ENCODE measurements at places on chromosomes 12 and 14.

DNA sequence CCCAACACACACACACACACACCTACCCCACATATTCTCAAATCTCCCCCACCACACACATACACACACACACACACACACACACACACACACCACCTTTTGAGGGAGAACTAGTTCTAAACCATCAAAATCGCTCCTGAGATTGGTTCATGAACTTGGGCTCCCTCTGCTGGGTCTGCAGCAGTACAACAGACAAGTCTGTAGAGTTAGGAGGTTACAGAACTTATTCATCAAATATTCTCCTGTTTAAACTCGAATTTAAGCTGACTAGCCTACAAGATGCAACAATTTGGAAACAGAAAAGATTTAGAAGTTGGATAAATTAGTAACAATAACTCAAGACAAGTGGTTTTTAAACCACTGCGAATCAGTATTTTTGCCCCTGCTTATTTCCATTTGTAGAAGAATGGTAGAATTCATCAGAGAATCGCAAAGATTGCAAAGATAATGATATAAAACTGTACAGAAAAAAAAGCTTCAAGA, 136.4 kb upstream of the USP15 start:
- DNase-seq = peak; percentile 13

- no peak for DNase-seq
These were observed 85.7 kb downstream of the GPATCH2L start for GRCh38 chr14:76237349-76237990.

DNA sequence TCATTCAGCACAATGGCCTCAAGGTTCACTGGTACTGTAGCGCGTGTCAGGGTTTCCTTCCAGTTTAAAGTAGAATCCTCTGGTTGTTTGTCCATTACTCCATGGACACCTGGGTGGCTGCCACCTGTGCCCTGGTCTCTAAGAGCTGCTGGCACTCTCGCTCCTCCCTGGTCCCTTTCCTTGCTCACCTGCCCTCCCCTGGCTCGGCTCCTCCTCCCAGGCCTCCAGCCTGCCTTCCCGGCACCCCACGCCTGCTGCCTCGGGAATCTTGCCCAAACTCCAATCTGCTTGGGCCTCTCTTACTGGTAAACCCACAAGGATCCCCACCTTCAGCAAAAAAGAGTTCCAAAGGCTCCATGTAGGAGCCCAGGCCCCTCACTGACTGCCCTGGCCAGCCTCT, 154.4 kb upstream of the DIO3 start:
- no peak for DNase-seq

- DNase-seq = no peak
These were observed 25.7 kb upstream of the SLC16A7 start for GRCh38 chr12:59570145-59570544.

GRCh38 chr14:62614122-62614521, 431.1 kb downstream of the KCNH5 start:
- DNase-seq = no peak

- no peak for DNase-seq
These were observed 9.7 kb upstream of the RAN start for GRCh38 chr12:130862161-130862560.

GRCh38 chr14:82905762-82906161, 1372.1 kb upstream of the SEL1L start:
- DNase-seq = no peak

DNA sequence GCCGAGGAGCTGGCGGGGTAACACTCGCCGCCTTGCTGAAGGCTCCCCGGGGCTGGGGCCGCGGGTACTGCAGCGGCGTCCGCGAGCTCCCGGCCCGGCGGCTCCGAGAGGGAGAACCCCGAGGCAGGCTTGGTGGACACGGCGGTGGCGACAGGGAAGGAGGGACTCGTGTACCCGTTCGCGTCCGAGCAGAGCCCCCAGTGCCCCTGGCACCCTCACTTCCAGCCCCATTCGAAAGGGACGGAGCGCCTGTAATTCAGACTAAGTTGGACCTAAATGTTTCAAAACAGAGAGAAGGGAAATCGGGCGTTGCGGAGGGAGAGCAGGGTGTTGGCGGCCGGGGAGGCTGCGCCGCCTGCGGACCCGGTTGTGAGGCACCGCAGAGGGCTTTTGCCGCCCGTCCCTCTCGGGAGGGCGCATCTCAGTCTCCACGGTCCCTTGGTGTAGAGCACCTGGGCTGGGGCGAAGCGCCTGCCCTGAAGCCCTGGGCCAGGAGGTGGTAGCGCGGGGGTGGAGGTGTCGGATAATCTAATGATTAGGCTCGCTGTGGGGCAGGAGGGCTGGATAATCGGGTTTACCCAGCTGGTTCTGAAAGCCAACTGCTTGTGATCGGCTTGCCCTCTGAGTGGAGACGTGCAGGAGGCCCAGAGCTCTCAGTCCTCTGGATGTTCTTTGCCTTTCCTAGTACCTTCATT, 771 bp downstream of the DAAM1 start:
- DNase-seq = no peak

DNA sequence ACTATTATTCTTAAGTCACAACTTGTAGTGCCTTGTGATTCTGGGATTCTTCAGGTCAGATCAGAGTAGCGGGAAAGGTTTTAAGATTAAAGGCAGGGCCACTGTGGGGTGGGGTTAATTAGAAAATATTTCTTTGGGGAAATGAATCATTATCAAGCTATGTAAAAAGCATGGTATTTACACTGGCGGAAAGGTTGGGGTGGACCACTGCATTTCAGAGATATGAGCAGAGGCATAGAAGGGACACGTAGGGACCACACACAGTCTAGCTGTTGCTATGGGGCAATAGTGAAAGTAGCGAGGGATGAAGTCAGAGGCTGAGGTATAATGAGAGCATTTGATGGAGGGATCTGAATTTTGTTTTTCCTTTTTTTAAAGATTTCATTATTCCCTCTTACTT, 31.7 kb upstream of the KCNH3 start:
- DNase-seq = no peak

DNA sequence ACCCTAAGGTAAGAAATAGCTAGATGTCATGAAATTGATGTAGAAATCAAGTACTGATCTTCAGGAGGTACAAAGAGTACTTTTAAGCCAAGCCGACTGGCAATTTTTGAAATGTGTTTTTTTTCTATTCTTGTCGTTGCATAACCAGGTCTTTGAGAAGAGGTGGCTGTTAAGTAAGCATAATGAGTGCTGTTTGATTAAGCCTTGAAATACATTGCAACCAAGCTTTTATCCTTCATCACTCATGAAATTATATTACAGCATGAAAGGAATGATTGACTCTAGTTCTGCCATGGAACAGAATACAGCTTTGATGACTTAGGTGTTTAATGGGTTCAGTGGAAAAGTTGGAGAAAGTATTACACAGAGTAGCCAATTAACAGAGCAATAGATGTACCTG, 1720.2 kb upstream of the SEL1L start:
- DNase-seq = no peak

- no peak for DNase-seq
These were observed 30.5 kb downstream of the PPP2R5C start for GRCh38 chr14:101791919-101792572.

DNA sequence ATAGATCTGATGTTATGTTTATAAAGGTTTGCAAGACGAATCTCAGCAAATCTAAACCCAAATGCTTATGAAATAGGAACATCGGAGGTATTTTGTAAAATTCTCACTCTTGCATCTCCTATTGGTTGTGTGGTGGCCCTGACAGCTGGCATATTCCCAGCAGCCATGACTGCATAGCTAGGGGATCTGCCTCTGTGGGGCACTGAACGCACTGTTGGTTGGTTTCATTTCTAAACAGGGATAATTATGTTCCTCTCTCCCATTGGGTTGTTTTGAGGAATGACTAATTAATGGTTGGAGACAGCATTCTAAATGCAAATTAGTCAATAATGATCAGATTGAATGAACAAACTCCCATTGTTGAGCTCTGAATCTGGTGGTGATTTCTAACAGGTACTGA, 2.7 kb upstream of the BEST3 start:
- DNase-seq = no peak

DNA sequence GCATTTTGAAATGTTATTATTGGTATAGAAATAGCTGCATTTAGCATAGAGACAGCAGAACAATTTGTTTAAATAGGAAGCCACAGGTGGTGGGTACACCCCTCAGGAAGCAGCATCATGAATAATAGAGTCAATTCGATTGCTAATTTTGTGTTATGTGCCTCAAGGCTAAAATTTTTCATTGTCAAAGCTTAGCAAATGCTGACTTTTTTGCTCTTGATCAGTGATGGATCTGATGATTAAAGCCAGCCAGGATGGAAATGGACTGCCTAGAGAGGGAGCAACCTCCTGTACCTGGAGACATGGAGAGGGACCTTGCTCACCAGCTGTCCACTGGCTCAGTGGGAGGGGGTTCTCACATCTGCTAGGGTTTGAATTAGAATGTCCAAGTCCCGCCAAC, 4.5 kb upstream of the KRT8 start:
- DNase-seq = no peak

GRCh38 chr12:107066691-107067090, 26.7 kb downstream of the CRY1 start:
- no peak for DNase-seq

DNA sequence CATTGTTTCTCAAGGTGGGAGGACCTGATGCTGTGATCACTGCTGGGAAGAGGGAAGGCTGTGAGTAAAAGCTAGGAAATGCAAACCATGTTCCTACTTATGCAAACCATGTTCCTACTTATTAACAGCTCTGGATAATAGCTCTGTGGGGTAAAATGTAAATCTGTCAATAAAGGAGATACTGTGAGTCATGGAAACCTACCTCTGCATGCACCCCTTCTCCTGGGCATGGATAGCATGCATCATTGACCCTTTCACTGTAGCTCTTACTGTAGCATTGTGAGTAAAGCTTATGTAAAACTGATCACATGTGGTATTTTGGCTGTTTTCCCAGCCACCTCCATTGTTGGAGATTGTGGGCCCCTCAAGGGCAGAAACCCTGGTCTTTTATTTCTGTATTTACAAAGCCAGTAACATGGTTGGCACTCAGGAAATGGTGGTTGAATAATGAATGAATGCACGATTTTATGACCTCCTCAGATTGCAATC, 253.7 kb downstream of the GRIN2B start:
- DNase-seq = no peak

DNA sequence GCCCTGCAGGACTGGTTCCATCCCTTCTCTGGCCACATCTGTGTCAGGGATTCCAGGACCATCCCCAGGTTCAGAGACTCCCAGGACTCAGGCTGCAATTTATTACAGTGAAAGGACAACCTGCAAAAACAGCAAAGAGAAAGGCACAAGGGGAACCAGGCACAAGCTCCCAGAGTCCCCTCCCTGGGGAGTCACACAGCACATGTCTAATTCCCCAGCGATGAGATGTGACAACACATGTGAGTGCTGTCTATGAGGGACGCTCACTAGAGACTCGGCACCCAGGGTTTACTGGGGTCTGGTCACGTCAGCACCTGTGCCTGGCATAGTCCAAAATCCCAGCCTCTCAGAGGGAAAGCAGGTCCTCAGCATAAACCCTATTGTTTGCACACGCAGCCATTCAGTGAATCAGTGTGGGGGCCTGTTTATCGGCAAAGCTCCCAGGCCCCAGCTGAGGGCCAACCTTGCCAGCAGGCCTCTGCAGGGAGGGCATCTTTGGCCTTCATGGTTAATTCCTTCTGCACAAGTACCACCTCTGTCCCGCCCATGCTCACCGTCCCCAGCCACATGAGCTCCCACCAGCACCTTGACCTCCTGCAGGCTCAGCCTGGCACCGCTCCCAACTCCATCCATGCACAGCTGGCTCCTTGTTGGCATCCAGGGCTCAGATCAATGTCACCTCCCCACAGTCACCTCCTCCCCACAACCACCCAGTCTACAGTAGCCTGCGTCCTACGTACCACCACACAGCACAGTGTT, 198.9 kb upstream of the SFSWAP start:
- no peak for DNase-seq

DNA sequence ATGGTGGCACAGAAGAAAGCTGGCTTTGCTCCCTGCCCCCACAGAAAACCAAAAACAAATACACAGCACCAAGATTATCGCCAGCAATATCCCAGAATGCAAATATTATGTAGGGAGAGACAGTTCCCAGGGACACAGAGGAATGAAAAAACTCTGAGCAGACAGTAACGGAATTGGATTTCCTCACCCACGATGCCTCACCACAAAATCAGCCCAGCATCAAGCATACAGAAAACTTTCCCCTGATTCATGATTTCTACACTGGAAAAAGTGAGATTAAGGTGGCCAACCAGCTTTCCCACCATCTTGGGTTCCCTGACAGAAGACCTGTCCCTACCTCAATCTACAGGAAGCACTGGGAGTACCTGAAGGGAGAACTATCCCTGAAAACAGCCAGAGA, 36.6 kb downstream of the PARP11 start:
- DNase-seq = no peak

DNA sequence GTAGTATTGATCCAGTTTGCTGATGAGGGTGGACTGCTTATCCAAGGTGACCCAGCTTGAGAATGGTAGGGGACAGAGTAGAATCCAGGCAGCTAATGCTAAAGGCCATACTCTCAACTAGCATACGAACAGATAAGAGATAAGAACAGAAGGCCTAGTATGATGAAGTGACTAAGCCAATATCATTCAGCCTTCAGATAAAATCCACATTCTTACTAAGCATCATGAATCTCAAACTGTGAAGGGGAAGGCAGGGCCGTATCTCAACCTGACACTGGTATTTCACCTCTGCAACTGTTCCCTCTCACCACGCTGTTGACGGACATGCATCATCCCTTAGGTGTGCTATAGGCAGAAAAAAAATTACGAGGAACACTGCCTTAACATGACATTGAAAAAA, 8.1 kb upstream of the CKAP4 start:
- no peak for DNase-seq

DNA sequence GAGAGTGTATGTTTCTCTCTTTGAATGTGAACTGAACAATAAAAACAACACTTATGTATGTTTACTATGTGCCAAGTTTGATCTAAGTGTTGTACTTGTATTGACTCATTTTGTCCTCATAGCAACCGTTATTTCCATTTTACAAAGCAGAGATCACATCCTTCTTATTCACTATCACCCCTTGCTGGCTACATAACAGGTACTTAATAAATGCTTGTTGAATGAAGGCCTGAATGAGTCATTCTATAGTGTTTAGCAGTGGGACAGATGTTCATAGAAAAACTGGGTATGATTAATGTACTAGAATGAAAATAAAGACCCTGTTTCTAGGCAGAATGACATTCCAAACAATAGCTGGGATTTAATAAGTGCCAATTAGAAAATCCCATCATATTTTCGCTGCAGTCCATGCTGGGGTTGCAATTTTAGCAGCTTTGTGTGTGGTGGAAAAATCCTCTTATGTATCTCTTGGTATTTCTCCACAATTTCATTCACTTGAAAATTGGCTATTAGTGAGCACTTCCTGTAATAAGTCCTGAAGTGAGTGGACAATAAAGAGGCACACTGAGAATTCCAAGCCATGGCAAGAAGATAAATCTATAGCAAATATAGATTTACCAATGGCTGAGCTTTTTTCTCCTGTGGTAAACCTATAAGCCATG, 86.0 kb downstream of the FAR2 start:
- DNase-seq = no peak

GRCh38 chr14:25118671-25119070, 68.7 kb upstream of the STXBP6 start:
- DNase-seq = no peak

DNA sequence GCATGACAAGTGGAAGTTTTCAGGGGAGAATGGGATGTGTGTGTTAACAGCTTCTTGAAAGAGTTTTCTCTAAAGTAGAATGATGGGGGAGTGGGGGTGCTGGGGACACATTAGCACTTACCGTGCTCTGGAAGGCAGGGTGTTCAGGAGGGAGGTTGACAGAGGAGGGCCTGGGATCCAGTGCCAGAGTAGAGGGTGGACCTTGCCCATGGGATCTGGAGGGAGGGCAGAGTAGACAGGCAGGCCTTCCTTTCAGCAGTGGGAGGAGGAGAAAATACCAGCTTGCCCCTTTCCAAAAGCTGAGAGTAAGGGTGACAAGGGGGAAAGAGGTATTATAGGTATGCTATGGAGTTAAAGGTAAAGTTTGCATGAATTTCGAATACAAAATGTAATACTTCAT, 40.1 kb downstream of the TRAF3 start:
- no peak for DNase-seq
